ENCODE measurements at places on chromosomes 12 and 14.
A peak's percentile ranks its signal among the peaks of the same experiment; 100 is the strongest.

GRCh38 chr14:96762650-96763049 is 34.5 kb upstream of the VRK1 start:
- DNase-seq: peak; percentile 20

DNA sequence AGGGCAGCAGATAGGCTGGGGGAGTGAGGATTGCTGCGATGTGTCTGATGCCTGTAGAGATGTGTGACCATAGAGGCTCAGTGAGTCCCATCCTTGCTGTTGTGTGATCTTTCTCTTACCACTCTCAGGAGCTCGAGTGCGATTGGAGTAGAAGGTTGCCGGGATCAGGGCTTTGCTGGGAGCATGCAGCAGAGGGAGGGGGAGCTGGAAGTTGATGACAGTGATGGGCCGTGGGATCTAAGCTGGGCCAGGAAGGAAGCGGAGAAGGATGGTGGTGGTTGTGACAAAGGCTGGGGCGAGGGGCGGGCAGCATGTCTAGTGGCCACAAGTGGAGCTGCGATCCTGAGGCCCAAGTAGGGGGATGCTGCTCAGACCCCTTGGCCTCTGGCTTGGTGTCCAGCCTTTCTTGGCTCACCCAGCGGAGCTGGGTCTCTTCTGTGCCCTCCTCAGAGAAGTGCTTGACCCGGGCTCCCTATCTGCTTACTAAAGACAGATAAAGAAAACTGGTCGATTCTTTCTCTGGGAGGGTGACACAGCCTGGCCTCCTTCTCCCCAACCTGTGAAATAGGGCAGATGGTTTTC is 66.2 kb downstream of the PRMT8 start:
- DNase-seq: no peak

DNA sequence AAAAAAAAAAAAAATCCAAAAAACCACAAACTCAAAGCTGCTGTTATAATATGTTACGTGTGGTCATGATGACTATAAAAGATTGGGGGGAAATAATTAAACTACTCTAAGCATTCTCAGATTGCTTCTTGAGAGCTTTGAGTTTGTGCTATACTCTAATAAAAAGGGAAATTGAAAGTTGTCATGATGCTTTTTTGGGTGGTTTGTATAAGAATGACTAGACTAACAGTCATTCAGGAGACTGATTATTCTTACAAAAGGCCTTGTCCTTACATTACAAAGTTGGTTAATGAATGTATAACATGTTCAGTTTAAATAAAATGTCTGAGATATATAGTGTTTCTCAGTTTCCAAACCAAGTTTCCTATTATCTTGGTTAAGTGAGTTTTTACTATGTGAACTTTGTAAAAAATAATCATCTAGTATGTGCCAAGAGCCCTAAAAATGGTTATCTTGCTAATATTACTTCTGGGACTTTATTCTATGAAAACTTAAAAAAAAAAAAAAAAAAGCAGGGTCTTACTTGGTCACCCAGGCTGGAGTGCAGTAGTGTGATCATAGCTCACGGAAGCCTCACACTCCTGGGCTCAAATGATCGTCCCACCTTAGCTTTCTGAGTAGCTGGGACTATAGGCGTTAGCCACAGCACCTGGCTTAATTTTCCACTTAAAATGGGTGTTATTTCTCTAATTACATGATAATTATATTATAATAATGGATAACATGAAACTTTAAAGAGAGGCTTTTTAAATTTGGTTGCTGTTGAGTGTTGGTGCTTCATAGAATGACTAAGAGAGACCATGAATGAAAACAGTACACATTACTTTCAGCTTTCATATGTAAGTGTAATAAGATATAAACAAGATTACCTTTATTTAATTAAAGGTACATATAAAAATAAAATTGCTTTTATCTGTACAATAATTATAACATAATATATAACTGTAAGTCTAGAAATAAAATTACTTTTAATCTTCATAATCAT is 459.6 kb upstream of the RGS6 start:
- no peak for DNase-seq

DNA sequence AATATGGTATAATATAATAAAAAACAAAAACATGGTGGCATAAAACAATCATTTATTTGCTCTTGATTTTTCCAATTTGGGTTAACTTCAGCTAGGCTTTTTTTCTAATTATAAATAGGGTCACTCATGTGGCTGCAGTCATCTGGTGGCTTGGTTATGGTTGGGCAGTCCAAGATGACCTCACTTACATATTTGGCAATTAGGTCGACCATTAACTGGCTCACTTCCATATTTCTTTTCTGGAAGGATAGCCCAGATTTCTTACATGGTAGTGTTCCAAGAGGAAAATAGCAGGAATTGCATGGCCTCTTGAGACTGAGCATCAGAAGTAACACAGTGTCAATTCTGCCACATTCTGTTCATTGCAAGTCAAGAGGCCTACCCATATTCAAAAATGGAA is 153.4 kb downstream of the FUT8 start:
- no peak for DNase-seq

DNA sequence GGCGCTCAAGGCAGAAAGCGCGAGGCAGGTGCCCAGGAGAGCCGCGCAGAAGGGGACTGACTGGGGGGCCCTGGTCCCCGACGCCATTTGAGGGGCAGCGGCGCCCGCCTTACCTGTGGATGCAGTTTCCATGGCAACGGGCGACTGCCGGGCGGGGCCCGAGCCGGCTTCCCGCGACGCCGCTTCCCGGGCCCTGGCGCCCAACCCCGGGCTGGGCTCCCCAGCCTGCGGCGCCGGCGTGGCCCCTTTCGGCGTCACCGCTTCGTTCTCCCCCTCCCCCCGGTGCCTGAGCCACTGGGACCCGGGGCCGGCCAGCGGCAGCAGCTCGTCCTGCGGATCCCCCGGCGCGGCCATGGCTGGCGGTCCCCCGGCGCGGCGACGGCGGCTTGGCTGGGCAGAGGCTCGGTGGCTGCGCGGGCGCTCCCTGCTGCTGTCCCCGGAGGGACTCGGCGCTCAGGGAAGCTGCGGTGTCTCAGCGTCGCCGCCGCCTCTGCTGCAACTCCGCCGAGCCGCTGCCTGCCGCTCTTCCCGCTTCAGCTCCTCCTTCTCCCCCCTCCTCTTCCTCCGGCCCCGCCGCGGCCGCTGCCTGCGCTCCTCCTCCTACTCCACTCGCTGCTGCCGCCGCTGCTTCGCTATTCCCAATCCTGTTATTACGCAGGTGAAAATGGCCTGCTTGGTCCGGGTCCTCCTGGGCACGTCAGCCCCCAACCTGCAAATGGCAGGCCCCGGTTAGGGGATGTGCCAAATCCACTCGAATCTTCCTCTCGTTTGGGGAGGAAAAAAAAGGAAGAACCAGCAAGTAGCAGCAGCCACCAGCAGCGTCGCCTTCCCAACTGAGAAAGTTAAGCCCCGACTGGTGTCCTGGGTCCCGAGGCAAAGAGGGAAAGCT is at the start of gene RTN1:
Gene RTN1 (minus strand): TSS at position 500 of the 889 bp plus-strand sequence. CDS start 146 bp downstream, at position 354.
- DNase-seq: peak; percentile 74

DNA sequence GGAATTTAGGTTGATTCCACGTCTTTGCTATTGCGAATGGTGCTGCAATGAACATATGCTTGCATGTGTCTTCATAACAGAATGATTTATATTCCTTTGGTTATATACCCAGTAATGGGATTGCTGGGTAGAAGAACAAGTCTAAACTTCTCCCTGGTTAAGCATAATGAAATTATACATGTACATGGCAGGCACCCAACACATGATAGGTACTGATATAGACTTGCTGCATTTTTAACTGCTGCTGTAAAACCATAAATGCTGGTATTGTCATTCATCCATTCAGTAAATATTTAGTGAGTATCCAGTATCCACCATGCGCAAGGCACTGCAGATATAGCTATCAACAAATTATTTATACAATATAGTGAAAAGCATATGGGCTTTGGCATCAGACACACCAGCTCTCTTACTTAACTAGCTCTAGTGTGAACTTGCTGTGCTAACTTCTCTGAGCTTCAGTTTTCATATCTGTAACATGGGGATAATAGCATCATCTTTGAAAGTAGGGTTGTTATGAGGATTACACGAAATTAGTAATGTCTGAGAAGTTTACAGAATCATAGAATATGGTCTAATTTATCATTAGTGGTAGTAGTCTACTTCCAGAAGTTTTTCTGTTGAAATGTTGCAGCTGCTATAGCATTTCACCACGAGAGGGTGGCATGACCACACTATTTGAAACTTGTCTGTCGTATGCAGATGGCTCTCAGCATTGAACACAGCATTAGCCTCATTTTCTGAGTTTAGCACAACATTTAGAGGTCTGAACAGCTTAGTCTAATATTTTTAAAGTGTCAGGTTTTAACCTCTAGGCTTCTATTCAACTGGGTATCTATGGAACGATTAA is 32.0 kb upstream of the SEL1L start:
- no peak for DNase-seq
